H4 (cell line): ENCODE measurements at places on chromosomes 5 and 9. TPM values are rescaled to one million over a fixed set of nuclear protein-coding genes. Genes with fewer than 3 reads are reported as not detected.

GRCh38 chr9:68782546-68782945 lies 77.5 kb downstream of the PIP5K1B start:
- DNase-seq: no peak

GFRA3 gene
- not detected in 2 replicates for total RNA-seq

DNA sequence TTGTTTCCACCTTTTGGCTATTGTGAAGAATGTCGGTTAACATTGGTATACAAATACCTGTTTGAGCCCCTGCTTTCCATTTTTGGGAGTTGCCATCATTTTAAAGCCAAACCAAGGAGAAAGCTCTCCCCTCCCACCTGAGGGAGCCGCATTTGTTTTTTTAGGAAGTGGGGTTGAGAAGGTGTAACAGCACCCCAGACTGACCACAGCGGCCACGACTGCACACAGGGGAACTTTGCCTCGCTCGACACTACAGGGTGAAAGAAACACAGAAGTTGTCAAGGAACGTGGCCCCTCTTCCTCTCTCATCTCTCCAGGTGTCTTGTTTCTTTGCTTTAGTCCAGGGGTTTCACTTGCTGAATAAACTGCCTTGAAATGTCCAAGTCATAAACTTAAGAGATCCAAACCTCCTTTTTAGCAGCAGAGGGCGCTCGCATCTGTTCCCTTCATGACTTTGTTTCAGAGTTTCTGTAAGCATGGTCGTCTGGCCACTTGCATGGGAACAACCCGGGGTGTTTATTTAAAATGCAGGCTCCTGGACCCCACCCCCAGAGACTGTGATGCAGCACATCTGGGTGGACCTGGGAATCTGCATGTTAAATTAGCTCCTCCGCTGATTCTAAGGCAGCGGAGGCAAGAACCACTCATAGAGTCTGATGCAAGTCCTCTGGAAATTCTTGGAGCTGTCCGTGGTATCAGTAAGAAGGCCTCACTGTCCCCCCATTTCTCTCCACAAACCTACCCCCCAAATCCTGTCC lies 2.1 kb upstream of the TTLL11 start:
- DNase-seq: peak; percentile 39

ZNF454 gene
- 0.72 TPM in 1 of 2 replicates, not detected in the other for total RNA-seq

DNA sequence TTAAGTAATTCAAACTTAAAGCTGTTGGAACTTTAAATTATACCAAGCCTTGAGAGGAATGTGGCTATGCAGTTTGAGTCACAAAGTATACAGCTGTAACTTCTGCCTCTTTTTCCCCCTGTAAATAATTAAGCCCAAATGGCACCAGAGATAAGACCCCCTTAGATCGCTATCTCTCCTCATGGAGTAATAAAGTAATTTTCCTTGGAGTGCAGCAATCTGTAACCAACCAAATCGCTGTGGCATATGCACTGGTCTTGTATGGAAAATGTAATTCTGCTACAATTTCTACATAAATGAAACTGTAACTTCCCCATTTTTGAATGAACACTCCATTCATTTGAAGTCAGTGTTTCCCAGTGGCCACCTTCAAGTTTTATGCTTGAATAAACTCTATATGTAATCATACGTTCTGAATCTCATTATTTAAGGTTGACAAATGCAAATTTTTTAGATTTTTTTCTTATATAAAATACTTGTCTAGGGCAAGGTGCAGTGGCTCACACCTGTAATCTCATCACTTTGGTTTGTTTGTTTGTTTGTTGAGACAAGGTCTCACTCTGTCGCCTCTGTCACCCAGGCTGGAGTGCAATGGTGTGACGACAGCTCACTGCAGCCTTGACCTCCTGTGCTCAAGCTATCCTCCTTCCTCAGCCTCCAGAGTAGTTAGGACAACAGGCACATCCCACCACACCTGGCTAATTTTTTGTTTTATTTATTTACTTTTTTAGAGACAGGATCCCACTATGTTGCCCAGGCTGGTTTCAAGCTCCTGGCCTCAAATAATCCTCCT lies 12.3 kb downstream of the SUSD1 start:
- DNase-seq: no peak

THBS4 gene
- total RNA-seq: 0.43 and 1.5 TPM in 2 replicates

GRCh38 chr5:169268019-169268418 lies 32.9 kb downstream of the SLIT3 start:
- no peak for DNase-seq

C5orf58 gene
- total RNA-seq: not detected in 2 replicates

IL3 gene
- total RNA-seq: not detected in 2 replicates

GRCh38 chr5:161230221-161230620 lies 316.3 kb downstream of the GABRB2 start:
- DNase-seq: no peak

GRCh38 chr5:61767231-61768080 lies 435.4 kb downstream of the ZSWIM6 start:
- DNase-seq: no peak

CER1 gene
- not detected in 2 replicates for total RNA-seq

GRCh38 chr5:116442095-116442534 lies 132.5 kb downstream of the SEMA6A start:
- DNase-seq: peak; percentile 93

- DNase-seq: no peak
Observed at GRCh38 chr5:1156033-1156753, 44.3 kb upstream of the SLC12A7 start.
